ENCODE measurements at places on chromosomes 12 and 14.
A peak's percentile ranks its signal among the peaks of the same experiment; 100 is the strongest.

DNA sequence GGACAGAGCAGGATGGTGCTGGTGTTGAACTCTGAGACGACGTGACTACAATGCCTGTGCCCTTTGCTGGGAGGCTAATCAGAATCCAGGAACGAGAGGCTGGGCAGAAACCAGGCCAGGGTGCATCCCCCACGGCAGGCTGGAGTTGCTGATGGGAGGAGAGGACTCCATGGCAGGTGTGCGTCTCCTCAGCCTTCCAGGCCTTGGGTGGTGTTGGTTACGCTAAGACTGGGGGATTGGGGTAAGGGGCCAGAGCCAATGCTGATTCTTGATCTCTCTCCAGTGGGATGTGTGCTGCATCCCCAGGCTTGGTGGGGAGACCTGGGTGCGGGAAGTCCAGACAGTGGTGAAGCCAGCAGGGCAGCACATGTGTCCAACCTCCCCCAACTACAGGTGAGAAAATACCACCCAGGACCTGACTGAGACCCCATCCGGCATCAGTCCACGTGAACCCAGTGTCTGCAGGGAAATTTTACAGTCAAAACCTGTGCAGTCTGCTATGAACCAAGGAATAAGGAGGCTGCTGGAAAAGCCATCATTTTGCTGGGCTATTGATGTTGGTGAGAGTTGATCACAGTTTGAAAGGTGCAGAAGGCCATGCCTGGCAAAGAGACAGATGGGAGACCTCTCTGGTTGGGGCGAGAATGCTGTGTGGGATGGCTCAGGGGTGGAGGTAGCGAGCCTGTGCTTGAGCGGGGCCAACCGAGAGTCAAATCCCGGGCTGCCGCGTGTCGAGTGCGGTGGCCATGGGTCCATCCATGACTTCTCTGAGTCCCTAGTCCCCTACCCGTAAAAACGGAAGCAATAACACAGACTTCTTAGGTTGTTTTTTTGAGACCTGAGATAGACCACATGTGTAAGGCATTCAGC, 89.8 kb downstream of the NTF3 start:
- DNase-seq = no peak

GRCh38 chr12:2940564-2940963, 18.6 kb upstream of the TEAD4 start:
- no peak for DNase-seq

DNA sequence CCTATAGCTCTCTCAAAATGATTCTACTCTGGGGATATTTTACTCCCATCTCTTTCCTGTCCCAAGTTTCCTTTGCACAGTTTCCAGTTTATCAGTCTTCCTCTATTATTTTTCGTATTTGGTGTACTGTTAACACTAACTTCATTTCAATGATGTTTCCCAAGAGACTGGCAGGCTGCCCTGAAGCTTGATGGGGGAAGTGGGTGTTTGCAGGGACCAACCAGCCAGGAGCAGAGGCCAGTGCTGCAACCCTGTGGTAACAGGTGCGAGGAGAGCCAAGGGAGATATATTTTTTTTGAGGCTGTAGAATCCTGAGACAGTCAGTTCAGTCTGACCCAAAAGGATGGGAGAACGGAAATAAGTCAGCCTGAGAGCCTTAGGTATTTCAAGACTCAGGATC, 11.8 kb upstream of the CEBPE start:
- no peak for DNase-seq

DNA sequence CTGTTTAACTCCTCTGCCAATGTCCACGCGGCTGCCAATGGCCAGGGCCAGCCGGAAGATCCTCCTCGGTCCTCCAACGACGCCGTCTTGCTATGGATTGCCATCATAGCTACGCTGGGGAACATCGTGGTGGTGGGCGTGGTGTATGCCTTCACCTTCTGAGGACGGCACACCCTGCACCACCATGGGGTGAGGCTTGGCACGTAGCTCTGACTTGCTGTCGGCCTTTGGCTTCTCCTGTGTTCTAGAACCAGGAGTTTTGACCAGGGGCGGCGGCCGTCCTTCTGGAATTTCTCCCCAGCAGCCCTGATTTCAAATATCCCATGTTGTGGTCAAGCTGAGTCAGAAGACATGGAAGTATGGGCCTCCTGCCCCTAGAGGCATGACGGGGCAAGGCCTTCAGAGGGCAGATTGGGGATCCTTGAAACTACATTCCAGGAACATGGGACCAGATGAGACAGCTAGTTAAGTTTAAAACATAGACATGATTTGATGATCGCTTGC, 47.5 kb downstream of the C14orf132 start:
- DNase-seq = no peak

DNA sequence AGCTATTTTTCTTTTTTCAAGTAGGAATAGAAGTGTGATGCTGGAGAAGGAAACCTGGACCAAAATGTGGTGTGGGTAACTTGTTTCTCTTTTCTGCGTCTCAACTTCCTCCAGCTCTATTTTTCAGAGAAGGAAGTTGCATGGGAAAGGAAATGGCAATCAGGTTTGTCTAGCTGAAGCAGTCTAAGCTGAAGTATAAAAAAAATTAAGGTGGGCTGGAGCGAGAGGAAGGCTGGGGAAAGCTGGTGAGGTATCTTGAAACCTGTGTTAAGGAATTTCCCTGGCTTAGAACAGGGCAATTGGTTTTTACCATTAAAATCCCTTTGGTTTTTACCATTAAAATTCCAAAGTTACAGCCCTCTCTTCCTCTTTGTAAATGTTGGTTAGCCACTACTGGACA, 34.2 kb upstream of the NINJ2 start:
- DNase-seq = no peak

DNA sequence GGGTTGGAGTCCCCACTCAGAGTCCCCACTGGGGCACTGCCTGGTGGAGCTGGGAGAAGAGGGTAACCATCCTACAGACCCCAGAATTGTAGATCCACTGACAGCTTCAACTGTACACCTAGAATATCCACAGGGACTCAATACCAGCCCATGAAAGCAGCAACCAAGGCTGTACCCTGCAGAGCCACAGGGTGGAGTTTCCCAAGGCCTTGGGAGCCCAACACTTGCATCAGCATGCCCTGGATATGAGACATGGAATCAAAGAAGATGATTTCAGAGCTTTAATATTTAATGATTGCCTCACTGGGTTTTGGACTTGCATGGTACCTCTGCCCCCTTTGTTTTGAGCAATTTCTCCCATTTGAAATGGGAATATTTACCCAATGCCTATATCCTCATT, 80.4 kb downstream of the RASSF9 start:
- no peak for DNase-seq

DNA sequence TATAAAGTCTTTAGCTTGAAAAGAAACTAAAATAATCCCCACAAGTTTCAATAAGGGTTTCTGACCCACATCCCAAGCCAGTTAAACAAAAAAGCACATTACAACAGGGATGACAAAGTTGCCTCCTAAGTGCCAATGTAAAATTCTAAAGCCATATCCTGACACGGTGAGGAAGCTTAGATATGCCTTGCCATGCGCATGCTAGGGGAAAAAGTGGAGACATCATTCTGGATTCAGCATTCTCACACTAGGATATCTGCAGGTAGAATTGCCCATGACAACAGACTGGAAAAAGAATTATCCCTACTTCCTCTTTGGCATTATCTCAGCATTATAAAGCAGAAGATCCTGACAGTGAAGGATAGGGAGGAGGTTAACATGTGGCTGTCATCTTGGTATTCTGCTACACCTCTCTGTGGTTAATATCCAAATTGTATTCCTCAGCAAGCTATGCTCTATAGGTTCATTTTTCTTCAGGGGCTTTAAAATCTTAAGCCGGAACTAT, 4.9 kb downstream of the DUSP6 start:
- no peak for DNase-seq

DNA sequence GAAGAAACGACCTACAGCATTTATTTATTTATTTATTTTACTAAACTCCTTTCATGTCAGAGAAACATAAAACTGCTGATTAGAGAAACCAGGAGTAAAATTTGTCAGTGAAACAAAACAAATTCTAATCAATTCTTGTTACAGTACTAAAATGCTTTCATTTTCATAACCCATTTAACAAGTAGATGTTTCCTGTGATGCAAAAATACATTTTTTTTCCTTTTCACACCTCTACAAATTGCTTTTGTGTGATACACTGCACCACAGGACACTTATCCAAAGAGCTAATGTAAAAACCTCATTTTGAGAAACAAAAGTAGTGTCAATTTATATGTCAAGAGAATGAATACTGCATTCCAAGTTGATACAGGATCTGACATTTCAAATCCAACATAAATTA, 155.1 kb downstream of the SYT1 start:
- no peak for DNase-seq

- DNase-seq = no peak
Observed at GRCh38 chr12:46553911-46554310, 181.3 kb upstream of the SLC38A2 start.

DNA sequence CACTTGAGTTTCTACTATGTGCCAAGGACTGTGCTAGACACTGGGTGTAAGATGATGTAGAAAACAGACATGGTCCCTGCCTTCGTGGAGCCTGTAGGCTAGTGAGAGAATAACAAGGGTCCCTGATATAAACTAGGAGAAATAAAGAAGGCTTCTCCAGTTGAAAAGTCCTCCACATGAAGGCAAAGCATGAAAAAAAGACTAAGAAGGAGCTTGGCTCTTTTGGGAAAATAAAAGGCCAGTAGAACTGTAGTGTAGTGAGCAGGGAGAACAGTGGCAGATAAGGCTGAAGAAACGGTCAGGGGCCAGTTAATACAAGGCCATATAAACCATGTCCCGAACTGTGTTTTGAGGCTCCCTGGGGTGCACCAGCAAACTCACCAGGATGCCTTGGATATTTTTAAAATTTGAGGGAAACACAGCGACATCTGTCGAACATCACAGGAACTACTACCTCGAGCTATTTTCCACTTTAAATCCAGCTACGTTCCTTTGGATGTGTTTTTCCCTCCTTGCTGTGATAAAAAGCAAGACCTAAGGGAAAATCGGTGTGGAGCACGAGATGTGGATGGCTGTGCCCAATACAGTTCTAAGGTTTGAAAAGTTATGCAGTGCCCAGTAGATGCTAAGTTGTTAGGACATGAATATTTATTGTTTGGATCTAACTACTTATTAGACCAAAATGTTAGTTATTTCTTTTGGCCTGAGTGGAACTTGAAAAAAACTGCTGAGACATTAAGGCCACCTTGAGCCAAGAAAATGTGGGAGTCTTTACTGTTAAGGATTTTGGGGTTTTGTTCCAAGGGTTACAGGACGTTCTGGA, 8.5 kb upstream of the CFL2 start:
- DNase-seq = peak; percentile 19

DNA sequence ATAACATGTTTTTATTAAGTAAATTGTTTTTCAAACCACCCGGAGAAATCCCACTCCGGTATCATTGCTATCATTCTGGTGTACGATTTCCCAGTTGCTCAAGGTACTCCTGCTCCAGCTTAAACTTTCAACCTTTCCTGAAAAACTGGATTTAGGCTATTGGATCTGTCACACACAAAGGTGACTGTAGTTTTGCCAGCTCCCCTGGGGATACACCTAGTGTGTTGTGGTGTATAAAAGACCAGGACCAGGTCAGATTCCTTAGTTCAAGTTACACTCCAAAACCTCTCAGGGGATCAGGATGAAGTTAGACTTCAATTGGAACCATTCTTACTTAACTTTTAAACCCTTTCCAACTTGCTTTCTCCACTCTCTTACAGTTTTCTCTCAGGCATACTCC, 303.9 kb downstream of the NOVA1 start:
- DNase-seq = no peak

- no peak for DNase-seq
Observed at GRCh38 chr14:82046512-82047226, 513.0 kb upstream of the SEL1L start.

DNA sequence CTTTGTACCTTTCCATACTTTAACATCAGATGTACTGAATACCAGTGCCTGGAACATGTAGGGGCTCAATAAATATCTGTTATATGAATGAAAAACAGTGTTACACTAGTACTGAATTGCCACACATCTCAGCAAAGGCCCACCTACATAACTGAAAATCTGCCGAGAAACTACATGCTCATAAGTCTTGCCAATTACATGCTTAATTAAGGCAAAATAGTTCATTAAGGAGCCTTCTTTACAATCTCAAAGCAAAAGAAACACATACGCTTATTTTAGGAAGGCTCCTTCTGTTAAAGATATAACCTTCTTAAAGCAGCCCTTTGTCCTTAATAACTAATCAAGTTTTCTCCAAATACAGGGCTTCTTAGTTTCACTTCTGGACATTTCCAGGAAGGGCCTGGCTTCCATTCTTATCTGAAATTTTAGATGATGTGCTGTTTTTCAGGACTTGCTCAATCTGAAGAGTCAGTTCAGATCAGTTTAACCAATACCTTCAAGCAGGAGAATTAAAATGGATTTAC, 11.5 kb downstream of the LIMA1 start:
- no peak for DNase-seq

DNA sequence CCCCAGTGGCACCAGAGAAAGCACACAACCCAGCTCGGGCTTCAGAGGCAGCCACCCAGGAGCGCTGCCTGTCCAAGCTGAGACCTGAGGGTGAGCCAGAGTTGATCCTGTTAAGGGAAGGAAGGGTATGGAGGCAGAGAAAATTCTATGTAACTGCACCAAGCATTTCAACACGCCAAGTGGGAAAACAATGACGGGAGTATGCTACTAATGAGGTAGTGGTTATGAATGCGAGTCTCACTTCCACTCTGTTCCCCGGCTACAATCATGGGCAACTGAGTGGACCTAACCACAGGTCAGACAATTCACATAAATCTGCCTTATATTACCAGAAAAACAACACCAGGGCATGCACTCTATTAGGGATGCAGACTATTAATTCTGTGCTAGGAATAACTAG, 9.9 kb downstream of the ATG14 start:
- DNase-seq = no peak

DNA sequence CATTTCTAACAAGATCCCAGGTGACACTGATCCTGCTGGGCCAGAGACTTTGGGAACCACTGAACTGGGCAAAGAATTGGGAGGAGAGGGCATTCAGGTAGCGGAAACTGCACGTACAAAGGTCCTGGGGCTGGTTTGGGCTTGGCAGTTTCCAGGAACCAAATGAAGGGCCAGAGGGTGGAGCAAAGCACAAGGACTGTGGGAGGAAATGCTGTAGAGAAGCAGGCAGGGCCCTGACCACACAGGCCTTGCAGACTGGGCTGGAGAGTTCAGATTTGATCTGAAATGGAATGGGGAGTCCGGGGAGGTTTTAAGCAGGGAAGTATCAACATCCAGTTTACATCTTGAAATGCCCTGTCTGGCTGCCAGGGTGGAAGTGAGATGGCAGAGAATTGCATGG, 195.1 kb downstream of the PHETA1 start:
- DNase-seq = no peak

GRCh38 chr14:90674716-90675115, 141.5 kb downstream of the TTC7B start:
- no peak for DNase-seq

- DNase-seq = no peak
Observed at GRCh38 chr12:43312991-43313505, 239.0 kb downstream of the ADAMTS20 start.

- DNase-seq = no peak
Observed at GRCh38 chr12:15629108-15629507, 160.1 kb downstream of the EPS8 start.
